Left lobe of liver (tissue), 2 donors: ENCODE measurements at places on chromosomes 1 and 21. TPM values are rescaled to one million over a fixed set of nuclear protein-coding genes. Genes with fewer than 3 reads are reported as not detected.

Gene C1orf210
- total RNA-seq = 2.6 TPM

Gene KRTAP7-1
- total RNA-seq = not detected

Gene OR2T34
- total RNA-seq = not detected

Gene PYHIN1
- total RNA-seq = 0.18 TPM

Gene OR2L3
- total RNA-seq = not detected

Gene SPATA1
- total RNA-seq = 1.6 TPM

Gene HAO2
- 206 TPM for total RNA-seq

Gene RHEX
- total RNA-seq = 0.43 TPM

Gene DCDC2B
- total RNA-seq = not detected

Gene KRTCAP2
- total RNA-seq = 75.6 TPM

Gene FAAH
- total RNA-seq = 38.9 TPM

Gene ADCY10
- 5.5 TPM for total RNA-seq

Gene UBE2U
- total RNA-seq = not detected

- no peak for DNase-seq
Measured at GRCh38 chr21:9008636-9009035, 1512.7 kb upstream of the TPTE start.

GRCh38 chr1:19208710-19209438 is 1.2 kb downstream of the UBR4 start:
- no peak for DNase-seq

DNA sequence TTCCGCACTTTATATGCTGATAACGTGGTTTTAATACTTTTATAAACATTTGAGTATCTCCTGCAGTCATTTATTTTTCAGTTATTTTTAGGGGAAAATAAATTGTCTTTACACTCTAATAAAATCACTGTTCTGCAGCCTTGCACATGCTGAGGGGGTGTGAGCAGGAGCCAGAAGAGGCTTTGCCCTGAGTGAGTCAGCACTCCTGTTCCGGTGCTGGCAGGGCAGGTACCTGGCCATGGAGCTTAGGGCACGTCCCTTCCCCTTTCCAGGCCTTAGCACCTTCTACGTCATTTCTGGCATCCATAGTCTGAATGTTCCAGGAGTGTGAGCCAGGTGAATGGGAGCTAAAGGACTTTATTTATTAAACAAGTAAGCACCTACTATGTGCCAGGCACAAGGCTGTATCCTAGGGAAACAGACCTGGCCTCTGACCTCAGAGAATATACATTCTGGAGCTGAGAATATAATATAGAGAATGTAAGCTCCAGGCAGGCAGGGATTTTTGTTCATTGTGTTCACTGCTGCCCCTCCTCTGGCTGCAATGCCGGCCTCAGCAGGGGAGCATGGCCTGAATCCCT is 402.9 kb downstream of the PTPRU start:
- DNase-seq = peak; percentile 4

- no peak for DNase-seq
Measured at GRCh38 chr21:18023711-18024110, 204.6 kb upstream of the C21orf91 start.

- no peak for DNase-seq
Measured at GRCh38 chr1:183600136-183600535, 9.9 kb upstream of the NCF2 start.

- DNase-seq = no peak
Measured at GRCh38 chr1:169048043-169048442, 58.4 kb upstream of the ATP1B1 start.

- no peak for DNase-seq
Measured at GRCh38 chr1:110612060-110612745, 6.0 kb upstream of the KCNA2 start.

DNA sequence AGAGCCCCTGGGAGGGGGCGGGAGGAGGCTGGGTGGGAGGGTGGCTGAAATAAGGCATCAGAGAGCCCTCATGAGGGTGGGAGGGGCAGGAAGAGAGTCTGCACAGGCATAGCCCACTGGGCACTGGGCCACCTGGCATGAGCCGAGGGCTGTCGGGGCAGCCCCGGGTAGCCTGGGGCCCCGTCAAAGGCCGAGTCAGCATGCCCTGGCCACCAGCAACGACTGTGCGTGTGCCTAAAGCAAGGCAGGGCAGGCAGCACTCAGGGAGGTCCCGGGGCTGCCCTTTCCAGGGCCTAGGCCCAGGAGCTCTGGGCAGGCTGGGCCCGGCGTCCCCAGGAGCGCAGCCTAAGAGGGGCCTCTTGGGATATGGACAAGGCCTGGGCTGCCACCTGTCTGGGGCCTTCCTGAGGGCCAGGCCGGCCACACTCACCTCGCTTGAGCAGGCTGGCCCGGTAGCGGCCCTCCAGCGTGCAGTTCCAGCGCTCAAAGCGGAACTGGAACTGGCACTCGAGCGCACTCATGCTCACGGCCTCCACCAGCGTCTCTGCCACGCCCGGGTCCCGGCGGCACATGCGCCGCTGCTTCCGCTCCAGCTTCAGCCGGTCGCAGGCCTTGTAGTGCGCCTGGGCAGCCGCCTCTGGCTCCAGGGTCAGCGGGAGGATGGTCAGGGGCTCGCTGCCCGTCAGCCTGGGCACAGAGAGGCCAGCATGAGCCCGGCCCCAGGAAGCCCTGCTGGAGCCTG is 22.7 kb downstream of the WNT9A start:
- no peak for DNase-seq

GRCh38 chr1:30616759-30617158 is 106.6 kb downstream of the MATN1 start:
- no peak for DNase-seq

GRCh38 chr1:56225964-56226815 is 353.2 kb downstream of the PLPP3 start:
- no peak for DNase-seq

DNA sequence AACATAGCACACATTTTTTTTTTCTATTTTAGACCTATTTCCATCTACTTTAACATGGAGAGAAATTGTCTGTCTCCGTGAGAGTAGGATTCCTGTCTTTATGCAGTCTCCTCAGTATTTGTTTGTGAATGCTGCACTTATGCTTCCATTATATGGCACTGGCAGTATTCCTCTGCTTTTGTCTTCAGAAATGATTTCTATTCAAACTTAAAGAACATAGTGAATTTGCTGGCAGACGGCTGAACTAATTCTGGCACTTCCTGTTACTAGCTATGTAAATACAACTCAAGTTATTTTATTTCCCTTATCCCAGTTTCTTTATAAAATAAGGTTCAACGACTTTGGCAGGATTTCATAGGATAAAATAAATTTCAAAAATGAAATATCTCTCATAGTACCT is 45.3 kb downstream of the KCTD3 start:
- DNase-seq = no peak

DNA sequence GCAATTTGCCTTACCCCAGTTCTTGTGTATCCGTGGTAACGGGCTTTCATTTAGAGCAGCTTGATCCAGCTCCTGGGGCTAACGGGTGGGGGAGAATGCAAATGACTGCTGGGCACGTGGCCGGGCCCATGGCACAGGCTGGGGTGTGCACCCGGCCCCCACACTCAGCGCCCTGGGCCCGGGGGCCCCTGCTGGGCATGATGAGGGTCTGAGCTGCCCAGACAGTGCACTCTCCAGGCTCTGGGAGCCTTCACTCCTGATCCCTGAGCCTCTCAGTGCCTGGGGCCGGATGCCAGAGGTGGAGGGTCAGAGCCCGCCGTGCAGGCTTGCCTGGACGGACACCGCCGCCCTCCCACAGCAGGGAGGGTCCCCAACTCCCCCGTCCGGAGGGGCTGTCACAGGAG is 20.1 kb upstream of the PEX10 start:
- DNase-seq = no peak

GRCh38 chr21:43189936-43190335 is 21.1 kb downstream of the CRYAA start:
- peak; percentile 12 for DNase-seq

DNA sequence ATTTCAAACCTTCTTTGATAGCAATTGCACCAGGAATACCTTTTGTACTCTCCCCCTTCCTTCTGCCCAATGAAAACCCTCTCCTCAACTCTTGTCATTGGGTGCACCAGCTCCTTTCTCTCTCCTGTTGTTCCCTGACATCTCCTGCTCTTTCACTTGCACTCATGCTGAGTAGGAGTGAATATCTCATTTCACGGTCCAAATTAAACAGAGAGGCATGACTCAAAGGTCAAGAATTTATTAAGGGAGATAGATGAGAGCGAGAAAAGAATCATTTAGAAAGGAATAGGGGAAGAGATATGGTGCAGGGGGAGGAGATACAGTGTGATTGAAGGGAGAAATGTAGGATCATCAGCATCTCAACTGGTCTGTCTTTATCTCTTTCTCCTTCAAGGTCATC is 22.1 kb downstream of the AIM2 start:
- DNase-seq = no peak

GRCh38 chr1:73910466-73910865 is 287.5 kb downstream of the LRRIQ3 start:
- DNase-seq = no peak

- no peak for DNase-seq
Measured at GRCh38 chr1:16091296-16091695, 17.8 kb upstream of the FAM131C start.

DNA sequence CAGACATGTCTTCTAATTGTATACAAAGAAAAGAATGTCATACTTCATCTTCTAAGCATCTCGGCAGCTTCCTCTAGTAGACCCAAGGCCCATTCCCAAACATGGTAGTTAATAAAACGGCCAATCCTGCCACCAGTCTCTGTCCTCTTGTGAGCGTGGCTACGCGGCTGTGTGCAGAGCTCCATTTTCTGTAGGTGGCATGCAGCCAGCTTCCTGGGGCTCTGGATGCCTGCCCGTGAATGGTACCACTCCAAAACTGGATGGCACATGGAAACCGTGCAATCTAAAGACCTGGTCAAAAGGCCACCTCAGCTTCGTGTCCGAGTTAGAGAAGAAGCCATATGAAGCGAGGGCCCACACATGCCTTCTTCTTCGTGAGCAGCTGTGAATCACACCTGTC is 110.7 kb downstream of the SIPA1L2 start:
- DNase-seq = no peak

DNA sequence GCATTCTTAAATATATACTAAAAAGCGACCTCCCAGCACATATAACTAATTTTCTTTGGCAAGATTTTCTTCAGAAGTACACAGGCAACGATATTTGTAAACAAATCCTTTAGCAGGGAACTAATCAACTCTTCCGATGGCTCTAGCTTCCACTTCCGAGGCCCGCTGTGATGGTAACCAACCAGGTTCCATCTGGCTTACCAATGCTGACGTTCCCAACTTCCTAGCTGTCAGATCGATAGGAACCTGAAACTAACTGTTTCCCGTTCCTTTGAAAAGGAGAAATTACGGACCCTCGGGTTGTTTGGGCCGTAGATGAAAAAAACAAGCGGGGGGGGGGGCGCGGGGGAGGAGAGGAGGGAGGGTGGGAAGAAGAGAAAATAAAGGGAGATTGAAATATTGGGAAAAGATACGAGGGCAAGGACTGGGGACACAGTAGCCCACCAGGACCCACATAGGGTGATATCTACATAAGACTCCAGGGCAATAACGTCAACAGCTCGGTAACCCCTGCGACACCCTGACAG is 513 bp downstream of the GTF2B start:
- no peak for DNase-seq

- DNase-seq = no peak
Measured at GRCh38 chr1:10178597-10179405, 31.6 kb upstream of the KIF1B start.

DNA sequence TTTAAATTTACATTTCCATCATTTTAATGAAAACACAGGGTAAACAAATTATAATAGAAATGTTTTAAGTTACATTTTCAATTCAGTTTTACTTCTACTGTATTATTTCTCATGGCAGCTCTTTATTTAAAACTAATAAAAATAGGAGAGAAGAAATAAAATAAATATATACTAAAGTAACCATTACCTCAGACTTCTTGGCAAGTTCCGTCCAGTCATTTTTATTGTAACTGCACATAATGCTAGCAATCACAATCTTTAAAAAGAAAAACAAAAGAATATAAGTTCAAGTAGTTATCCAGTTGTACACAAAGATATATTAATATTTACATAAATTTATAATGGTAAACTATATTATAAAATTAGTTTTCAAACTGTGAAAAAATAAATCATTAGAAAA is 538.6 kb downstream of the DPYD start:
- DNase-seq = no peak

GRCh38 chr1:22350171-22350923 is 101.3 kb upstream of the ZBTB40 start:
- DNase-seq = no peak

DNA sequence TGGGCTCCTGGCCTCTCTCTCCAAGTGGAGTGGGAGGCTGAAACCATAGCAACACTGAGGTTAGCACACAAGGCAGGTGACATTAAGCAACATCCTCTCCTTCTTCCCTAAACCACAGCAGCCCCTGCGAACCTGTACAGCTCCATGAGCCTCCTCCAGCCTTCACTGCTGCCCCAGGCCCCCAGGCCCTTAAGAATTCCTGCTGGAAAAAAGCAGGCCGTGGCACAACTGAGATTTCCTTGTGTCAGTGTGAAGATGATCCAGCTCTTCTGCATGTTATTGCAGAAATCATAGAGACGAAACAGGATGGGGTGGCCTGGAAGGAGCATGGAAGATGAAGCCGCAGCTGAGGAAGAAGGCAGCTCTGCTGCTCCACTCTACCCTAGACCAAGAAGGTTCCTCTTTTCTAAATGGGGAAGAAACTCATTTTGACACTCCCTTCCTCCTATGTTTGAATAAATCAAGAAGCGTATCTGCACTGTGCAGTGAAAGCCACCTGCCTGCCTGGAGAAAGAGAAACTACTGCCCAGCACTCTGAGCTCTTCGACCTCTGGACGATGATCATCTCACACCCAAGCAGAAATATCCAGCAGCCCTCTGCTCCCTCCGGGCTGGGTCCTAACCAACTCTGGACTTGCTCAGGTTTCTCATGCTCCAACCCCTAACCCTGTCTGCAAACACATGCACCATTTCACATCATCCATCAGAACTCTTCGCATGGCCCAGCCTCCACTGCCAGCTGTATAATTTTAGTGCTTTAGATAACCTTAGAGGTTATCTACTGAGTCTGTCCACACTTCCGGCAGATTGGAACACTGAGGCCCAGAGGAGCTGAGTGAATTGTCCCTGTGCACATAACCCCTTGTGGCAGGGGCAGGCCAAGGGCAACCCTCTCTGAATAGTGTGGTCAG is 20.7 kb downstream of the SH3BP5L start:
- DNase-seq = peak; percentile 44

GRCh38 chr1:64542118-64542517 is 72.2 kb downstream of the CACHD1 start:
- no peak for DNase-seq

DNA sequence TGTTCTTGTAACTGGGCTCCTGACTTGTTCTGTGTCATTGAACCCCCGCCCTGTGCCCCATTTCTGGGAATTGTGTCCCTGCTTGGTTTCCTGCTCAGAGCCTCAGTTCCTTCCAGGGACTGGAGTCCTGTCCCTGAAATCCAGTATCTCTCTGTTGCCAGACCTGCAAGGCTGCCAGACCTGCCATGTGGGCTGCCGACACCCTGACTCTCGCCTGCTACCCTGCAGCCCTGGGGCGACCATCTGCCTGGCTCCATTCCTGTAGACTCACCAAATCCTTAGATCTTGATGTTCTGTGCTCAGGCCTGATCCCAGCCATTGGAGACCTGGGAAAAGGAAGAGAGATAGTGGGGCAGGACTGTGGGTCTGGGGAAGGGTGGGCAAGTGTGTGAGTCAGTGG is 383.3 kb upstream of the PROX1 start:
- no peak for DNase-seq
